ENCODE measurements at places on chromosomes 3 and 15. TPM values are rescaled to one million over a fixed set of nuclear protein-coding genes. Genes with fewer than 3 reads are reported as not detected.

Gene TGM5
- polyA plus RNA-seq = not detected

Gene MNS1
- polyA plus RNA-seq = 0.45 TPM

Gene CHRNA7
- 4.3 TPM for polyA plus RNA-seq

Gene KNG1
- polyA plus RNA-seq = not detected

Gene POPDC2
- polyA plus RNA-seq = 4.7 TPM

Gene CCDC71
- polyA plus RNA-seq = 13.0 TPM

Gene GRK7
- polyA plus RNA-seq = 0.04 TPM

Gene NOX5
- not detected for polyA plus RNA-seq

Gene IGF2BP2
- polyA plus RNA-seq = 30.2 TPM

Gene MRPS22
- 61.1 TPM for polyA plus RNA-seq

Gene XCR1
- polyA plus RNA-seq = not detected

Gene C3orf85
- polyA plus RNA-seq = 94.4 TPM

Gene C2CD4B
- polyA plus RNA-seq = 3.7 TPM

Gene FMN1
- polyA plus RNA-seq = 0.83 TPM

Gene ALCAM
- polyA plus RNA-seq = 27.9 TPM

Gene TRA2B
- polyA plus RNA-seq = 48.5 TPM

Gene HDC
- not detected for polyA plus RNA-seq

Gene SLC22A14
- polyA plus RNA-seq = 0.04 TPM

Gene CAPN3
- polyA plus RNA-seq = 248 TPM

Gene HTR3E
- 0.06 TPM for polyA plus RNA-seq

Gene RBMS3
- 6.4 TPM for polyA plus RNA-seq

Gene TNIK
- polyA plus RNA-seq = 24.9 TPM

Gene KLF15
- 9.7 TPM for polyA plus RNA-seq

Gene SCN11A
- polyA plus RNA-seq = 0.32 TPM

Gene SAMMSON
- not detected for polyA plus RNA-seq

Gene PRICKLE2
- polyA plus RNA-seq = not detected

Gene MTFMT
- polyA plus RNA-seq = 11.5 TPM

Gene NANOGP8
- 0.37 TPM for polyA plus RNA-seq

All from small intestine (tissue), 16 donors.